ENCODE measurements at places on chromosomes 16 and 17. TPM values are rescaled to one million over a fixed set of nuclear protein-coding genes. Genes with fewer than 3 reads are reported as not detected.

The HSD11B2 gene
- polyA plus RNA-seq = 5.8 TPM

The DNAH9 gene
- polyA plus RNA-seq = 0.28 TPM

The ACSM3 gene
- 14.6 TPM for polyA plus RNA-seq

The RPRML gene
- polyA plus RNA-seq = 0.46 TPM

The CA7 gene
- polyA plus RNA-seq = 12.1 TPM

The ICAM2 gene
- polyA plus RNA-seq = 15.1 TPM

The TNFRSF13B gene
- 0.07 TPM for polyA plus RNA-seq

The MYH13 gene
- 0.04 TPM for polyA plus RNA-seq

The NPIPA3 gene
- polyA plus RNA-seq = 1.1 TPM

DNA sequence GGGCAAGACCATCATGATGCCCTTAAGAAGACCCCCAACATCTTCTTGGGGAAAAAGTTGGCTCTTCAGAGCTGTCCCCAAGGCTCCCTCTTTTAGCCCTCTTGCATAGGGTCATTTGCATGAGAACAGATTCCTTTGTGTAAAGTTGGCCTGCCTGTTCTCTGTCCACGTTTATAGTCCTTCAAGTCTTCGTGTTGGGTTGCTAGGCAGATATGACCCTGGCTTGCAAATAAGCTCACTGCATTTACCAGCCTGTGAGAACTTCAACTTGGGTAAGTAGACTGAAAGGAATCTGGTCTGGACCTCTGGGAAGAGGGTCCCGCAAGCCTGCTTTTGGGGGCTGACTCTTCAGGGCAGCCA lies 2.9 kb downstream of the ARSG start:
- DNase-seq = no peak

DNA sequence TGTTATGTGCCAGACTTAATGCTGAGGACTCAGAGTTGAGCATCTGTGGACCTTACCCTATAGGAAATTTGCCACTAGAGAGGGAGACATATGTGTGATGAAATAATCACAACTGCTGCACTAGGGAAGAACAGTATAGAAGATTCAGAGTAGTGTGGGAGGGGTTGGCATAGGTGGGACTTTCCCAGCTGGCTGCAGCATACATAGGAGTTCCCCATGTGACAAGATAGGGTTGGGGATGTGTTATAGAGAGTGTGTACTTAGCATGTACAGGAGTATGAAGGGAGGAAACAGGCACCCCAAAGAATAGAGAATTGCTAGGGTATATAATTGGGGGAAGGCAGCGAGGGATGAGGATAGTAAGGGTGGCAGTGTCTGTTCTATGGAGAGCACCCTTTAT lies 2.9 kb downstream of the NUP93 start:
- DNase-seq = no peak

DNA sequence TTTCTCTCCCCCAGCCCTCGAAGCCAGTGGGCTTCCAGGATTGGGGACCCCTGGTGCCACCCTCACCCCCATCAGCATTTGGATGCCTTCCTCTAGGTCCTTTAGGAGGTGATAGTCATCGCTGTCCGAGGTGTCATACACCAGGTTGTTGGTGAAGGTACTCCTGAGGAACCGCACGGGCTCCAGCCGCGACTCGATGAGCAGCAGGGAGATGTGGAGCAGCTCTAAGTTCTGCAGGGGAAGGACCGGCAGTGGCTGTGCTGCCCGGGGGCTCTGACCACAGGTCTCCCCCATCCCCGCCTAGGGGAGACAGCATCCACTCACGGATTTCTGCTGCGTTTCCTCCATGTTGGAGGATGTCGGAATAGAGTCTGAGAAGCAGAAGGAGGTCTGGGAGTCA lies 962 bp downstream of the CSHL1 start:
- DNase-seq = no peak

DNA sequence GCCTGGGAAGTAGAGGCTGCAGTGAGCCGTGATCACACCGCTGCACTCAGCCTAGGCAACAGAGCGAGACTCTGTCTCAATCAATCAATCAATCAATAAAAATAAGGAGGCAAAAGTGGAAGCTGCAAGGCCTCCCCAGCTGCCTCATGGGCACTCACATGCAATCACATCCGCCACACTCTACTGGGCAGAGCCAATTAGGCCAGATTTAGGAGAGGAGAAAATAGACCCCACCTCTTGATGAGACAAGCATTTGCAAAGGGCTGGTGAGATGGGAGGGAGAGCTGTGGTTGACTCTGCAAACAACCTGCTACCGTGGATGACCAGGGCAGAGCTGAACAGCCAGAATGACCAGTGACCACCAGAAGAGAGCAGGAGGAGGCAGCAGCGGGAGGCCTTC lies 14.7 kb upstream of the GSG1L start:
- DNase-seq = no peak

DNA sequence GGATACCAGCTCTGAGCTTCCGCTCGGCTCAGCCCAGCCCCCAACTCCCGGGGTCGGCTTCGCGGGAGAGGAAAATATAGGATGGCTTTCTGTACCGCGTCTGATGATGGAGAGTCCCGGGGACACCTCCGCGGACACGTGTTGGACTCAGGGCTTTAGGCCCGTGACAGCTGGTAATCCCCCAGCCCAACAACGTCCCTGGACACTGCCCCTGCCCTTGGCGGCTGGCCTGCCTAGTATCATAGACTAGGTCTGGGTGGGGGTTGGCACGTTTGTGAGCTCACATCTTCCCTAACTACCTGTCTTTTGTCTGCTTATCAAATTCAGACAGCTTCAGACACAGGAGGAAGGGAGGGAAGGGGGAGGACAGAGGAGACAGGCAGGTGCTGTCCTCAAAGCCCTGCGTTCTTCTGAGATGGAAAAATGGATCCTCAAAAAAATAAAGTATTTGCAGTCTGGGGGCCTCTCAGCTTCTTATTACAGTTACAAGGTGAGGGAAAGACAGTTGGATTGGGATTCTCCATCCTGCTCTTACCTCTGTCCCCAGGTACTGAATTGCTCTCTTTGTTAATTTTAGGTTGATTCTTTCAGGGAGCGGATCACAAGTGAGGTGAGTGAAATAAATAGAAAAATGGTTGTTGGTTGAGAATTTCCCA lies 698 bp downstream of the PSME3 start:
- DNase-seq = no peak

DNA sequence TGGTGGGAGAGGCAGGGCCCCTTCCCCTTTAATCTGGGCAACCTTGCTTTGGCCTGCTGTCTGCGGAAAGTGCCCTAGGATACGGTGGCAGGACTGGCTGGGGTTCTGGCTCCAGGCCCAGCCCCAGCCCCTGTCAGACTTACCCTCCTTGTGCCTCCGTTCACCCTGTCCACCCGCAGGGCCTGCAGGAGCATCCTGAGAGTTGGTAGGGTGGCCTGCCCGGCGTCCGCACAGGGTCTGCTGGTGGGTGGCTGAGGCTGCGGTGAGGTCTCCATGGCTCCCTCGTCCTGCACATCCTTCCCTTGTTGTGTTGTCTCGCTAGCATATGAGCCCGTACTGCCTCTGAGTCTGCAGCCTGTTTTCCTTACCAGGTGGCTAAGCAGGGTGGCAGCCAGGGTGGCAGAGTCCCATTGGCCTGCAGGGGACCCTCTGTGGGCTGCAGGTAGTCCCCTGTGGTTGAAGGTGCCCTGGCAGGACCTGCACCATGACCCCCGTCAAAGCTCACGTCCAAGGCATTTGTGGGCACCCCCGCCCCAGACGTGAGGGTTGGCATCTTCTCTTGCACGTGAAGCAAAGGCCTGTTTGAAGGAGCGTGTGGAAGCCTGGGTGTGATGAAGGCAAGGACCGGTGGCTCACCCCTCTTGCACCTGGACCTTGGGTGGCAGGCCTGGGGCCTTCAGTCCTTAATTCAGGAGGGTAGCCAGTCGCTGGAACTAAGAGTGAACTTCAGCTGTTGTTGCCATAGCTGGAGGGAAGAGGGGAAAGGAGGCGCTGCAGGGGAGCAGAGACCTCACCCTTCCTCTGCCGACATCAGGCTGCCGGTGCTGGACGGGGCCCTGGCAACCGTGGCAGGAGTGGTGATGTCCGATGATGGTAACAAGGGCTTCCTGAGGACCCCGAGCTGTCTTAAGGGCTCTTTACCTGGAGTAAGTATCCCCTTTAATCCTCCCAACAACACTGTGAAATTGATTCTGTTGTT lies 293.7 kb downstream of the SEC14L1 start:
- no peak for DNase-seq

DNA sequence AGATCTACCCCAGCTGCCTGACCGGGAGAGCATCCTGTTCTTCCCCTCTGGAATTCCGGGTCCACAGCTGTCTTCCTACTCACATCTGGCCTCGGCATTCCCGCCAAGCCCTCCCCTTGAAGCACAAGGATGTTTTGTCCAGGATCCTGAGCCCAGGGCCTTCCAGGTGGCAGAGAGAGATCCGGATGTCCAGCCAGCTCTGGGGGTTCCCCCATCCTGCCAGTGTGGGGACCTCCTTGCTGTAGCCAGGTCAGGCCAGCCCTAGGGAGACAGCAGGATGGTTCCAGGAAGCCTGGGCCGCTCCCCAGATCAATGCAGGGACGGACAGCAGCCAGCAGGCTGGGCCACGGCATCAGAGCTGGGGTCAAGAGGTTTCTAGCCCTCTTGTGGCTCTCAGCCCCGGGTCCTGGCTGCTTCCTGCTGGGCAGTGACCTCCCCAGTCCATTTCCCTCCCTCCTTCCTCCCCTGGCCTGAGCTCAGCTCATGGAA lies 55.3 kb downstream of the SOCS3 start:
- DNase-seq = no peak

- DNase-seq = no peak
Observed at GRCh38 chr16:59590845-59591244, 856.7 kb upstream of the GOT2 start.

- DNase-seq = no peak
Observed at GRCh38 chr16:72371307-72372086, 199.5 kb upstream of the PMFBP1 start.

- no peak for DNase-seq
Observed at GRCh38 chr17:6517062-6517461, 39.3 kb downstream of the PITPNM3 start.

- no peak for DNase-seq
Observed at GRCh38 chr17:54662978-54663876, 237.4 kb upstream of the TOM1L1 start.

GRCh38 chr16:27313422-27314160 lies at the start of gene IL4R:
Gene IL4R (plus strand): TSS chr16:27313974. CDS start chr16:27340204, 26,230 bp downstream.
- peak; percentile 73 for DNase-seq

GRCh38 chr17:74123866-74124444 lies 79.5 kb upstream of the RPL38 start:
- DNase-seq = no peak

DNA sequence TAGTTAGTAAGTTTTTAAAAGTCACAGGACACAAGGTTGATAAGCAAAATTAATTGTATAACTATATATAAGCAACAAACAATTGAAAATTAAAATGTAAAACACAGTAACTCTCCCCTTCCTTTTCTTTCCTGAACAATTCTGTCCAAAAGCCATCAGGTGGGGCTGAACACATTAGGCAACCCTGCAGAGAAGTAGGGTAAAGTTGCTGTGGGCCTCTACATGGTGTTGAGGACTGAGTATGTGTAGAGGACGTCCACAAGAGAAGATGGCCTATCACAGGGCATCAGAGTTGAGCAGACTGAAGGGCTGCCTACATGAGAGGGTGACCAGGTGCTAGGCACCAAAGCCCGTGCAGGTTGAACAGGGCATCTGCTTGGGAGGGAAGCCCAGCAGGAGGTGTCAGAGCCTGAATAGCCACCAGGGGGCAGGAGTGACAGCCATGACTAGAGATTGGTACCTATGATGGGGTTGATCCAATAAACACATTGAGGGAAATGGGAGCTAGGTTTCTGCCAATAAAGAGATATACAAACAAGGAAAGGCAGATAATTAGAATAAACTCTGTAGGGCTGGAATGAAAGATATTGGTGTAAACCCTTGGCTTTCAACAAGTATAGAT lies 415.1 kb downstream of the NPIPA8 start:
- DNase-seq = peak; percentile 5

DNA sequence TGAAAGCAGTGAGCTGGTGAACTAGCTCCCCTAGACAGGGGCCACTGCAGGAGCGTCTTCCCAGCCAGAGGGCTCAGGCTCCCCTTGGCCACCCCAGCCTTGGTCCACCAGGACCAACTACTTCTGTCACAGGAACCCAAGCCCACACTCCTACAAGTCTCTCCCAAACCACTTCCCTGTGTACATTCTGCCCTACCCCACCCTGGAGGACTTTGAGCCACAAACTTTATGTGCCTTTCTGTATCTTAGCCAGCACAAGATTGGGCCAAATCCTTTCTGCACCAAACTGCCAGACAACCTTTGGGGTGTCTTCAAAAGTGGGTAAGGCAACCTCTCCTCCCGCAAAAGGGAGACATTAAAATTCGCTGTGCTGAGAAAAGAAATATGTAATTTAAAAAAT lies 31.6 kb downstream of the EFCAB5 start:
- peak; percentile 12 for DNase-seq

DNA sequence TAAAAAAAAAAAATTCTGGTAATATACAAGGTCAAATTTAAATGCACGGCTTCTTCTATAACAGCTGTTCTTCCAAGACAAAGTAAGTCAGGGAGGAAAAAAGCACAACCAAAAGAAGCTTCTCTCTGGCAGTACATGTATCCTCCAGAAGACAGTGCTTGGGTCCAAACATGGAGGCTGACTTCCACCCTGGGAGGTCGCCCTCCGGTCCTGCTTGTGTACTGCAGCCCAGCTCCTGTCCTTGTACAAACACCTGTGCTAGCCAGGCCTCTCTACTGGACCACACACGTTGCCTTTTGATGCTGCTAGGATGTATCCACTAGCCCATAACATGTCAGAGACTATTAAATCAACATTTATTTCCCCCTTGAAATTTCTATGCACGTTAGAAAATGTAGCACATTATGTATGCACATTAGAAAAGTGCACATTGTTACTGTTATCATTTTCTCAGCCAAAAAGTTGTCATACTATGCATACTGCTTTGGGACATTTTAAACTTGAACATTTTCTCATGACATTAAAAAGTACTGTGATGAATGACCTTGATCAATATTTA lies 21.9 kb downstream of the TEKT3 start:
- DNase-seq = no peak

DNA sequence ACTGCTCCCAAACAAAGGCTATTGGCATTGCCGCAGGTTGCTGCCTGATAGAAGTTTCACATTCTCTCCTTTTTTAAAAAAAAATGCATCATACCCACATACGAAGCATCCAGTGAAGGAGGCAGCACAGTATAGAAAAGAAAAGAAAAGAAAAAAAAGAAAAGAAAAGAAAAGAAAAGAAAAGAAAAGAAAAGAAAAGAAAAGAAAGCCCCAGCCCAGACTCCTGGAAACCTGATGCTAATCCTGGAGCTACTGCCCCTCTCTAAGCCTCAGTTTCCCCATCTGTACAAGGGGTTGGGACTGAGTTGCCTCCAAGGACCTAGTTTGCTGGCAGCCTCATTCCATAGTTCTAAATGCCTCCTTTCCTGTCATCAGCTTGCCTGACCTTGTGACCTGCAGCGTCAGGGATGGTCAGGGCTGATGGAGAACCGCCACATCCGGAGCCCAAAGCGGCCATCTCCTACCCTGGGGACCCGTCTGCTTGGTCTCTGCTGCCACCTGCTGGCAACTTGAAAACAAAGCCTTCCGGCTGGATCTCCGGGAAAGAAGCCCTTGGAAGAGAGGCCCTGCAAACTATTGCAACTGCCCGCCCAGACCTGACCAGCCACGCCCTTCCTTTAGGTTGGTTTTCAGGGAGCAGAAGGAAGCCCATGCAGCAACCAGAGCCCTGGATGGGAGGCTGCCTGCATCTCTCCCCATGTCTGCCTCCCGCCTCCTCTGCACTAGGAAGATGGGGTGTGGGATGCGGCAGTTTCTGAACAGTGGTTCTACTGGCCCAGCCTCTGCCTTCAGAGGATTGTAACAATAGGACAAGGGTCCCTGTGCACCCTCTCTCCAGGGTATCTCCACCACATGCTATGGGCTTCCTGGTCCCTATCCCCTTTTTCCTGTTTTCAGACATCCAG lies 13.0 kb downstream of the AIPL1 start:
- DNase-seq = peak; percentile 62
